ENCODE measurements at places on chromosomes 2 and 18.

DNA sequence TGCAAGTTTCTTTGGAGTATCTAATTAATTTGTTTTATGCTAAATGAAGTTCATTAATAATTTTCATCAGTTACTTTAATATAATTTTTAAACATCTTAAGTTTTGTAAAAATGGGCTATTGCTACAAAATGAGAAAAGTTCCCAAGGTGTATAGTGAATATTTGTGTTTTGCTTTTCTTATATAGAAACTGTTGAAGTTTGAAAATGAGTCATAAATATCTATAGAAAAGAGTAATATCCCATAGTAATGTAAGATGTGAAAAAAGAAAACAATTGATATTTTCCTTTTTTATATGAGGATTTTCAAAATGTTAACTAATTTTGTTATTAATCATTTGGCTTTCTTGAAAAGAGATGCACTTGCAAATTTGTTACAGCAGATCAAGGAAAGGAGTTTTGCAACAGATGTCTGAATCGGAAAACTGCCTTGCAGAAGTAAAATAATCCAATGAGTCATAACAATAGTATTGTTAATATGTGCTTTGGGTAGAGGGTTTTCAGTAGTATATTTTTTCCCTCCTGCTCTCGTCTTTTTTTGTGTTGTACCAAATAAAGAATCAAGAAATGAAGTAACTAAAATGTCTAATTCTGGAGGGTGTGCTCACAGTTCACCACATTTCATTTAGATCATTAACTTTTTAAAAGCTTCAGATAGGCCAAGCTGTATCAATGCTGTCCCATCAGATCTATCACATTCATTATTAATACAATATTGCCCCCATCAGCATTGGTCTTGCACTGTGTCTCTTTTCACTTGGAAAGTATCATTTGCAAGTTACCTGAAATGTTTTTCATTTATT is 15.5 kb downstream of the DUSP19 start:
- DNase-seq = peak; percentile 22

DNA sequence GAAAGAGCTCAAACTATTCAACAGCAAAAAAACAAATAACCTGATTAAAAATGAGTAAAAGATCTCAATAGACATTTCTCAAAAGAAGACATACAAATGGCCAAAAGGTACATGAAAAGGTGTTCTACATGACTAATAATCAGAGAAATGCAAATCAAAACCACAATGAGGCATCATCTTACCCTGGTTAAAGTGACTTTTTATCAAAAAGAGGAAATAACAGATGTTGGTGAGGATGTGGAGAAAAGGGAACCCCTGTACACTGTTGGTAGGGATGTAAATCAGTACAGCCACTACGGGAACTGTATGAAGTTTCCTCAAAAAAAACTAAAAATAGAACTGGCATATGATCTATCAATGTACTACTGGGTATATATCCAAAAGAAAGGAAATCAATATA is 39.8 kb upstream of the TMEM163 start:
- no peak for DNase-seq

- DNase-seq = peak; percentile 41
These were observed 157.0 kb downstream of the LDLRAD4 start for GRCh38 chr18:13375302-13376255.

GRCh38 chr2:177281400-177282180 is 17.1 kb upstream of the NFE2L2 start:
- no peak for DNase-seq

GRCh38 chr2:16630463-16630862 is 35.2 kb downstream of the CYRIA start:
- DNase-seq = no peak

GRCh38 chr18:9516437-9517064 is 41.2 kb downstream of the RALBP1 start:
- DNase-seq = no peak

DNA sequence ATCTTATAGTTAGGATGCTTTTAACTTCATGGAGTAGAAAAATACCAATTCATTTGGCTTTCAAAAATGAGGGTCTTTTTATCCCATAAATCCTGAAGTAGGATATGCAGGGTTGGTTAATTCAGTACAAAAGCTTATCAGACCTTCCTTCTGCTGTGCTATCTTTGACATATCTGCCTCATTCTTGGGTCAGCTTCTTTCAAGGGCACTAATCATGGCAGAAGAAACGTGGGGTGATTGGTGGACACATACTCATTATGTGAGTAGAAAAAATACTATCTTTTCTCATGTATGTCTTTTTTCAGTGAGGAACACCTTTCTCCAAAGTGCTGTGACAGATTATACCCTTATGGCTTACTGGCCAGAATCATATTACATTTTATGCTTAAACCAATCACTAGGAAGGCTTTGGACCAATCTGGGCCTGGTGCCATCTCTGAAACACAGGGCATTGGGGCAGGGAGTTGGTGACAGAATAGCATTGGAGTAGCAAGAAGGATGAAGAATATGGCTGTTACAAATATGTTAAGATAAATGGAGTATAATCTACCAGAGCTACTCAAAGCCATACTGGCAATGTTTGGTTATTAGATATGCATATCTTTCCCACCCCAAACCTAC is 10.1 kb downstream of the UGP2 start:
- DNase-seq = no peak

- DNase-seq = no peak
These were observed 111.7 kb downstream of the ACOXL start for GRCh38 chr2:110843959-110844510.

- DNase-seq = no peak
These were observed 24.6 kb downstream of the RAMP1 start for GRCh38 chr2:237883951-237884446.

DNA sequence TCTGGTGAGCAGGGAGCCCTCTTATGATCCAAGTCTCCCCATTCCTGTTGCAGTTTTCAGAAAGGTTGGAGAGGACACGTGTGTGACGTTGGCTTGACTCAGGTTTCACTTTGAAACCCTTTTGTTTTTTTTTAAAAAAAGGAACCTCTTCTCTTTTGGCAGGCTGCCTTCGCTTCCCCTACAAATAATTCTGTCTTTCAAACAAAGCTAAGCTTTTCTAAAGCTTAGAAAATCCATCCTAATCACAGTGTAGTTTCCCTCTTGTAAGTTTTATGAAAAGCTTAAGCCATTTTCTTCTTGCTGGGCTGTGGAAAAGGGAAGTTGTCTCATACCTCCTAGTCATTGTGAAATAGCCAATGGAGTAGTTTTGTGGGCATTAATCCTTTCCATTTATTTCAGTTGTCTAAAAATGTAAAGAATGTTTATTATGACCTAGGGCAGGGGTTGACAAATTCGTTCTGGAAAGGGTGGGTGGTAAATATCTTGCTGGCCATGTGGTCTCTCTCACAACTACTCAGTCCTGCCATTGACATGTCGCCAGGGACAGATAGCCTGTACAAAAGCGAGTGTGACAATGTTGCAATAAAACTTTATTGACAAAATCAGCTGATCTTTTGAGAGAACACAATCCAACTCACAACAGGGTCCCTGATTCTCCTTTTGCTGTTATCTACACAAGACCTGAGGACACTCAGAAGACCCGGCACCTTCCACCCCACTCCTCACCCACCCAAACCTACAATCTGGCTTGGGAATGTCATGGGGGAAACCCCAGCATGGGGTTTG is 878.8 kb downstream of the RNF144A start:
- no peak for DNase-seq

DNA sequence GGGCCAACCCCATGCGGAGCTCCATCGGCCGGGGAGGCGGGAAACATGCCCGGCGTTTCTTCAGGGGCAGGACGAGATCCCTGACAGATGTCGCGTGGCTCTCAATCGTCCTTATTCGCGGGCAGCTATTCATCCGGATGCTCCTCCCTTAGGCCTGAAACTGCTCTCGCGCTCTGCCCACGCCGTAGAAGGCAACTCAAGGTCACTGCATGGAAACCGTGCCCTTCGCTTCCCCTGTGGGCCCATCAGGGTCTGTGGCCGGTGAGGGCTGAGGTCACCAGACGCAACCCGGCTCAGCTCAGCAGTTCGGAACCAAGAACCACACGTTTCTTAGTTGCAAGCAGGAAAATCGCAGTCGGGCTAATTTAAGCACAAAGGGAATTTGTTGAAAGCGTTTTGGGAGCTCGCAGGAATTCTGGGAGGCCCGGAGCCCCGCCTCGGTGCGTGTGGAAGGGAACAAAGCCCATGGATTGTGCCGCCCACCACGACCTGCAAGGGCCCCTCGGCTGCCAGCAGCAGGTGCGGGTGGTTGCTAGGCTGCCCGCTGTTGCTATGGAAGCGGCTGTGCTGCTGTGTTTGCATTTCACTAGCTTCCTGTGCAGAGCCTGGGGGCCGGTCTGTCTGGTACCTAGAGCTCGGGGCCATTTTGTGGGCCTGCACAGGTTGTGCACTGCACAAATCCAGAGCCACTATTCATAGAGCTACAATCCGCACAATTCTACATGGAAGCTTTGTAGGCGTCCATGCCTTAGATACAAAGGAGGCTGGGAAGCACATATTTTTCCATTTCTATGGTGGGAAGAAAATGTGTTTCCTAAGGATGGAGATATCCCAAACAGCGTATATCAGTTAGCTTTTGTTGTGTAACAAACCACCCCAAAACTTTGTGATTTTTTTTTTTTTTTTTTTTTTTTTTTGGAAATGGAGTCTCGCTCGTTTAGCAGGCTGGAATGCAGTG is 6.0 kb upstream of the ALLC start:
- DNase-seq = no peak

GRCh38 chr18:78566720-78567119 is 412.9 kb upstream of the SALL3 start:
- DNase-seq = no peak

DNA sequence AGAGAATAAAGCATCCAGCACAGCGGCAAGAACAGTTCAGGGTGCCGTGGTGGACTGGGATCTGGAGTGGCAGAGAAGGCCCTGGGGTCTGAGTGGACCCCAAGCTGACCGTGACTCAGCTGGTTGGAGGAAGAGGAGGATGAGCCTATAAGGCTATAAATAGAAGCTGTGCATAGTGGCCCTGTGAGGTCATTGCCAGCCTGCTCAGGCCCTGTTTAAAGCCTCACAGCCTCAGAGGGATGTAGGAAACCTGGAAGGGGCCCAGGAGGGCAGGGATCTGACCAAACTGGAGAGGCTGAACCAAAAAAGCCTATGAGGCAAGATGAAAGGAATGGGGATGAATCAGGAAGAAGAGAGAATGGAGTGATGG is 11.3 kb upstream of the DES start:
- DNase-seq = peak; percentile 90

DNA sequence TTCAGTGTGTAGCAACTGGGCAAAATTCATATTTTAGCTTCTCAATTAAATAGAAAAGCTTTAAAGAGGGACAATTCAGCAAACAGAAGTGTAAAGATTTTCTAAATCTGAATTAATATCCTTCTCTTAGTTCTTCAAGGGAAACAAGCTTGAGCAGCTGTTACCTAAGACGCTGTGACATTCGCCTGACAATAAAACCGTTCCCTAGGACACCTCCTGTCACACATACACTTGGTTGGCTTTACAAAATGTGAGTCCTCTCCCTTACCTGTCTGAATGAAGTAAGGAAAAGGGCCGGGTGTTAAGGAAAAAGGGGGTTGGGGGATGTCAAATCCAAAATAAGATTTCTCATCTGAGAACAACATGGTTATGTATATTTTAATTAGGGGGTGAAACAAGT is 2.1 kb downstream of the SERTAD2 start:
- DNase-seq = no peak

DNA sequence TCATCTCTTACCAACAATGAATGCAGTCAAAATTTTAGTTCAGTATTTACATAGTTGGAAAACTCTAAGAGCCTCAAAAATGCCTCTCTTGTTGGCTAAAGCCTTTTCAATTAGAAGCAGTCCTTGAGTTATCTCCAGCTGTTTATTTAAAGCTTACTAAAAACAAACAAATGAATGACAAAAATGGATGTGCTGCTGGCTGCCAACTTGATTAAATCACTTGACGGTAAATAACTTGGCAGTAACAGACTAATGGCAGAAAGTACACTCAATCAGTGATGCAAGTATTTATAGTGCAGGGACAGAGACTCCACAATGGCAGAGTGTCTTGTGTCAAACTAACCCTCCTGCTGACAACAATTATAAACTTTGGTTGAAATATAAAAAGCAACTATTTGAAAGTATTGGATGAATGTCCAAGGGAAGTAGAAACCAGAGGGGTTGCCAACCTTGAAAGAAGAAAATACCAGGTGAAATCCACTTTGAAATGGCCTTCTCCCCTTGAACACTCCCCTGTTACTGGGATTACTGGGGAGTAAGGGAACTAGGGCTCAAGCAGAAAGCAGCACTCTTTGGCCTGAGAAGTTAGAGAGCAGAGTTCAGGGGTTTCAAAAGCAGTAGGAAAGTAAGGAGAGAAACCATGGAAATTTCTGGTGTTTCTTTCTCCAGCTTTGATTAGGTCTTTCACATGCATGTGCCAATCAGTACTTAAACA is 245.2 kb upstream of the SPHKAP start:
- DNase-seq = no peak

DNA sequence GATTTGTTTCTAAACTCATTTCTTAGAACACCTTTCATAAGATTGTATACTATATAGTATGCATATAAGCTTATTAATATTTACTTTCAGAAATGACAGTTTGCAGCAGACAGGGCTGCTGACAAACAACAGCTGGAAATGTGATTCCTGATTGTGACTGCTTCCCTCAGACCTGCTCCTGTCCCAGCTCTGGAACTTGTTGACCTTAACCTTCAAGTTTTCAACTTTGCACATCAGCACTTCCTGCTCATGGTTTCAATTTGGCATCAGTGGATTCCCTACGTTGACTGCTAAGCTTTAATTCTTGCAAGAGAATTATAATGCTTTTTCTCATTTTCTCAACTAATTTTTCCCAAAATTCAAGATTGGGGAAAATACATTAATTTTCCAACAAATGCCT is 459.2 kb upstream of the ACVR2A start:
- no peak for DNase-seq

- no peak for DNase-seq
These were observed 213.8 kb downstream of the SH3BP4 start for GRCh38 chr2:235165631-235166030.

DNA sequence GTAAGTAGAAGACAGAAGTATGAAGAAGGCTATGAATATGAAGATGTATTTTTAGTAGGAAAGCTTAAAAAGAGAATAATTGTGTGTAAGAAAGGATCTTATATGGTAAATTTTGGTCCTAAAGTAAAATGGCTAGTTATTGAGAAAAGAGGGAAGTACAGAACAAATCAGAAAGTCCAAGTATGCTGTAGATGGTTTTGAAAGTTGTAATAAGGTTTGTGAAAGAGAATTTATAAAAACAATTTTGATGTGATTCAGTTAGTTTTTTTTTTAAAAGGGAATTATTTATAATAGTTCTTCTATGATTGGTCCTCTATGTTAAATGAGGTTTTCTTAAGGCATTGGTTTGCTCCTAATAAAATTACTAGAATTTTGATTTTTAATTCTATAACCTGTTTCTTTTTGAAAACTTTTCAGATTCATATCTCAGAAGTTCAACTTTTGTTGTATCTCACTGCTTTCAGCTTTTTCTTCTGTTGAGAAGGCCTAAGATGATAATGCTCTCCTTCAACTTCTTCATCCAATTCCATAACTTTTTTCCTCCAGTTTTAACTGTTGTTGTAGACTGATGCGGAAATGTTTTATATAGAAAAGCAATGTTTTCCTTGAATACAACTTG is 322.7 kb downstream of the NOL4 start:
- DNase-seq = no peak

DNA sequence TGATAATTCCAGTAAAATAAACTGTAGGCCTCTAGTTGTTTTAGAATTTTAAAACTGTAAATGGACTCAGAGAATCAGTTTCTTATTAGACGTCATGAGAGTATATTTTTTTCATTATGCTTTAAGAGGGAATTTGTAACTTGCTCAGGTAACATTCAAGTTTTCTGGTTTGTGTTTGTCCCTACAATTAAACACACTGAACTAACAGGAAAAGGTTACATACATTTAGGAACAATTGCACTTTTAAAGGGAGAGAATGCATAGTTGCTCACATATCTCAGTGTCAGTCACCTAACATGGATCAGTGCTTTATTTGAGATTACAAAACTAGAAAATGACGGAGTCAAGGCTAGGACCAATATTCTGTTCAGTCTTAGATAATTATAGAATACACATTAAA is 3.1 kb downstream of the COL3A1 start:
- no peak for DNase-seq

All from fibroblast of skin of left biceps (primary cell).